ENCODE measurements at places on chromosomes 5 and 9.

GRCh38 chr5:72065751-72066255 is 41.5 kb upstream of the MAP1B start:
- no peak for DNase-seq

DNA sequence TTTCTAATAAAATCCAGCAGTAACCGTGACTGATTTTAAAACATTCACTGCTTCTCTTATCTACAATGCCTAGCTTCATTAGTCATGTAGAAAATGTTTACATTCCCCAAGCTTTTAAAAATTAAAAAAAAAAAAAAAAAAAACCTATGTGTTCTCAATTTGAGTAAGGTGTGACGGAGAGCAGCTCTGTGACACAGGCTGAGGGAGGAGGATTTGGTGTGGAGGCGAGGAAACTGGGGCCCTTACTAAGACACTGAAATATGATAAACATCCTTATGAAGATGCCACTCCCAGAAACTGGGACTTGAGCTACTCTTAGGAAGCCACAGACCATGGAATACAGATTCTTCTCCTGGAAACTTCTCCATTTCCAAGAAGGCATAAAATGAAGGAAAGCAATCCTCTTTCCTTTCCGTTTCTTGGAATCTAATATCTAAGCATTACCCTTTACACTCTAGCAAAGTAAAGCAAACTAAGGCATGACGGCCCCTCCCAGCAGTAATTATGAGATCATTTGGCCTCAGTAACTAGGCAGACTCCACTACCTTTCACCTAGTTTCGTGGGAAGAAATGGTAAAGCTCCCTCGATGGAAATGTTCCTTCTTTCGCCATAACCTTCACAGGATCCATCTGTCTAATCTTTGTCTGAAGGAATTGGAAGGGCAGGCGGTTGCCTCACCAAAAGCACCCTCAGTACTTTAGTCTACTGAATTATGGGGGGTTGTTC is 23.5 kb downstream of the GRAMD2B start:
- peak; percentile 60 for DNase-seq

DNA sequence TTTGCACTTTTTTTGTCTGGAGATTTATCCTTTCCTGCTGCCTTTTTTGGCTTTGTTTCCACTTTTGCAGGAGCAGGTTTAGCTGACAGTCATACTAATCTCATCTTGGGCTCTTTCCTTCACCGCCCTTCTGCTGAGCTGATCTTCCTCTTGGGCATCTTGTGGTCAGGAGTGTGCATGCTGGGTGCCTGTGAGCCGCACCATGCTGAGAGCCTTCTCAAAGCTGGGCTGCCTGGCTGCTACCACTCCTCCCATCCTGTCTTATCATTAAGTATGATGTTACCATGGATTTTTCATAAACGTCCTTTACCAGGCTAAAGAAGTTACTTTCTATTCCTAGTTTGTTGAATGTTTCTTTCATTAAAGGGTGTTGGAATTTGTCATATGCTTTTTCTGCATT is 49.5 kb upstream of the MCCC2 start:
- no peak for DNase-seq

DNA sequence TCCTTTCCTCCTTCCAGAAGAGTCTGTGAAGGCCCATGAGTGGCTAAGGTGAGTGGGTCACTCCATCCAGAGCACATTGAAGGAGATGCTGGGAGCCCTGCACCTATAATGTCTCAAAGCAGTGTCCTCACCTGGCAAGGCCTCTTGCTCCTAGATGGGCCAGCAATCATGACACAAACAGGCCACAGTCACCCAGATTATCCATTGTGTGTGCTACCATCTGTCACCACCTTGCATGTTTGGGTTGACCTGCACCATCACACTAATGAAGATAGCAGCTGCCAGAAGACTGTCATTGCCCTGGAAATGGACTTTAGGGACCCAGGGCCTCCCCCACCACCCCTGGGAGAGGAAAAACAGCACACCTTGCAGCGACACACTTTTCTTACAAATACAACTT is 69.6 kb downstream of the GABBR2 start:
- no peak for DNase-seq

DNA sequence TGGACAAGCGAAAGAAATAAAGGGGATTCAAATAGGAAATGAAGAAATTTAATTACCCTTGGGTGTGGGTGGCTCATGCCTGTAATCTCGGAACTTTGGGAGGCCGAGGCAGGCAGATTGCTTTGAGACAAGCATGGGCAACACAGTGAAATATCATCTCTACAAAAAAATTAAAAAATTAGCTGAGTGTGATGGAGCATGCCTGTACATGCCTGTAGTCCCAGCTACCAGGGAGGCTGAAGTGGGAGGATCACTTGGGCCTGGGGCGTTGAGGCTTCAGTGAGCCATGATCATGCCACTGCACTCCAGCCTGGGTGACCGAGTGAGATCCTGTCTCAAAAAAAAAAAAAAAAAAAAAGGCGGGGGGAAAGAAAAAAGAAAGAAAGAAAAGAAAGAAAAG is 4.0 kb upstream of the RCL1 start:
- DNase-seq = no peak

All from stimulated activated CD4-positive, alpha-beta T cell treated with anti-CD3 and anti-CD28 coated beads, TNF-alpha, amount 100 ng/mL, for 48 hours (primary cell).